ENCODE measurements at places on chromosomes 3 and 15.

- no peak for DNase-seq
These were observed 1.3 kb downstream of the MYRIP start for GRCh38 chr3:39810647-39811161.

DNA sequence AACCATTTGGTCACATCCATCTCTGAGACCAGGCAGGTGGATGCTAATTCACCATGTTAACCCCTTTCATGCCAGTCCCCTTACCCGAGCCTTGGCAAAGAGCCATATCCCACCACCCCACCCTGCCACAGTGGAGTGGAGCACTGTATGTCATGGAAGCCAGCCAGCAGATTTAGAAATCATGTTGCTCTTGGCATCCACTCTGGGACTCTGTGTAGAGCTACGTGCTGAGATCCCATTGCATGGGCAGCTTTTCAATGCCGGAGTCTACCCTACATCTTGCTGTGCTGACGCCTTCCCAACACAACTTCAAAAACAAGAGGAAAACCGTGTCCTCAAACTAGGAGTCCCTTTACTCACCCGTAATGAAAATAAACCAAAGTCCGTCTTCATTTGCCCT, 131.0 kb downstream of the NTRK3 start:
- no peak for DNase-seq

- no peak for DNase-seq
These were observed 223.1 kb downstream of the RBMS3 start for GRCh38 chr3:29503958-29504357.

- DNase-seq = peak; percentile 37
These were observed 33.3 kb upstream of the PAQR5 start for GRCh38 chr15:69265347-69265955.

DNA sequence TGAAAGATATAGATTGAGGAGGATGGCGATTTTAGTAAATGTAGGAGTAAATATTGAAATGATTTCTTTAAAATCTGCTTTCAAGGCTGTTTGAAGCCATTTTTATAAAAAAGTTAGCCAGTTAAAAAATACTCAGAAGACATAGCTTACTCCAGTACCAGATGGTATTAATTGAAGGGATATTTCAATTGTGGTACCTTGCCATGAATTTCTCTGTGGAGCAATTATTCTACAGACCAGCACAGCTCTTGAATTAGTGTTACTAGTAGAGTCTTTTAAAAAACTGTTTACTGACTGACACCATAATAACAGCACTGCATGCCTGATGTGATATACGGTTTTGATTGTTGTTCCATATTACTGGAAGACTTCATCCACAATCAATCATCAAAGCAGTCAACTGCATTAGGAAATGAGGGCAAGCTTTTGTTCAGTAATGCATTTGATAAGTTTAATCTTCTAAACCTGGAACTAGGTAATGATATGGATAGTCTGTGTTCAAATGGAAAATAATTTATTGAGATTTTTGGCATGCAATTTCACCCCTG, 106.4 kb downstream of the MFSD1 start:
- DNase-seq = no peak

GRCh38 chr3:52442409-52443267, 2.3 kb downstream of the SEMA3G start:
- no peak for DNase-seq

- no peak for DNase-seq
These were observed 34.4 kb upstream of the TBC1D21 start for GRCh38 chr15:73838831-73839426.

GRCh38 chr15:58900631-58901030, 32.8 kb downstream of the SLTM start:
- no peak for DNase-seq

GRCh38 chr15:43144512-43144911, 11.1 kb downstream of the TMEM62 start:
- DNase-seq = no peak

DNA sequence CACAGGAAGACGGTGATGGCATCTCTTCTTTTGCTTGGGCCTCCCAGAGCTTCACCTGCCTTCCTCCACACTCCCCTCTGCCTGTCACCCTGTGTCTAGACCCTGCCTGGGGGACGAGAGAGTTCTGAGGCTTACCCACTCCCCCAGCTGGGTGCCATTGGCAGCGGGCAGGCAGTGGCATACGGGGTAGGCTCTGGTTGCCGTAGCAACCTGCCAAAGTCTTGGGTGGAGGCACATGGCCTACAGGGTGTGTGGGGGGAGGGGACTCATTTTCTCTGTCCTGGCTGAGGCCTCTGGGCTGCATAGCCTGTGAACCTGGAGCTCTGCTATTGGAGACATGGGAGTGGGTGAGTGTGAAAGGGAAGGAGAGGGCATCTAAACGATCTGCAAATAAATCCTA, 4.4 kb downstream of the INSYN1 start:
- DNase-seq = no peak

DNA sequence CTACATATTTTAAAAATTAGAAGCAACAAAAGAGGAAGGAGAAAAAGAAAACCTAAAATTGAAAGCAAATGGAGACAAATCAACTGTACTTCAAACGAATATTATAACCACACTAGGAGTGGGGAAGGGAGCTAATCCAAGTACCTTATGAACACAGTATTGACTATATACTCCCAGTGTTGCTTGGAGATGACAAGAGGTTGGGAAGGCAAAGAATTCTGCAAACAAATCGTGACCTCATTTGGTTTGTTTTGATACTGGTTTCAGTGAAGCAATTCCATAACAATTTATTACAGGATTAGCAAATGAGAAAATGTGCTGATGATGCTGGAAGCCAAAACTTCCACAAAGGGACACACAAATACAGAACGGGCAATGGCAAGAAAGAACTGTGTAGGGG, 268.1 kb downstream of the ULK4 start:
- DNase-seq = no peak

GRCh38 chr3:82133070-82133606, 371.7 kb upstream of the GBE1 start:
- no peak for DNase-seq

GRCh38 chr15:43347114-43347513, 16.7 kb upstream of the LCMT2 start:
- no peak for DNase-seq

DNA sequence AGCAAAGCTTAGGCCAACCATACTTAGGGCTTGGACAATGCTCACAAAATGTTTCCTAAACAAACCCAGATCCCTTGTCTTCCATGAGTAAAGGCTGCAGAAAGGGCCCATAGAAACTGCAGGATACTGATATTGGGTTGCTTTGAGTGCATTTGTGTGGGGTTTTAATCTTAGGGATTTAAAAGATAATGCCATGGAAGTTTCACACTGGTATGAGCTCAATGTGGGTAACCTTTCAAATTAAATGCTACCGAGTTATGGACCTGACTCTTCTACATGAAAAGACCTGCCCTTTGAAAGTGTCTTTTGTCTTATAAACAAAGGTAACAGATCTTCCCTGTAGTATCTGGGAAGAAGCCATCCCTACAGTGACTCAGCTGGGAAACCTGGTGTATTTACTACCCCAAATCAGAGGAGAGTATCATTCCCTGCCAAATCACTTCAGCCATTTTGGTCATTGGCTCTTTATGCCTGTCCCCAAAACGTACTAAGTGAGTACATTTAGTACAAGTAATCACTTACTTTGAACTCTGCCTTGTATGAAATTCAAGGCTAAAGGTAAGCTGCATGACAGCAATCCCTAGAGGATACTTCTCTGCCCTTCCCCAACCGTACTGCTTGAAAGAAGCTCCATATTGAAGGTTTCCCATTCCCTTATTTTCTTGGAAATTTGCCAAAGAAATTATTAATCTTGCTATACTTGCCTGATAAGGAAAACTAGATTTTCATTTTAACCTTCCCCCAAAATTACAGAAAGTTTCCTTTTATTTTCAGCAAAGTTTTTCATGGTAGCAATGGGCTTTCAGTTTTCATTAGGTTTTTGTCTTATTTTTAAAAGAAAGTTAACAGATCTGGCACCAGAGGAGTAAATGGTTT, 7.2 kb downstream of the TM4SF1 start:
- DNase-seq = peak; percentile 46

- peak; percentile 58 for DNase-seq
These were observed 37.8 kb upstream of the USP3 start for GRCh38 chr15:63466378-63467192.

DNA sequence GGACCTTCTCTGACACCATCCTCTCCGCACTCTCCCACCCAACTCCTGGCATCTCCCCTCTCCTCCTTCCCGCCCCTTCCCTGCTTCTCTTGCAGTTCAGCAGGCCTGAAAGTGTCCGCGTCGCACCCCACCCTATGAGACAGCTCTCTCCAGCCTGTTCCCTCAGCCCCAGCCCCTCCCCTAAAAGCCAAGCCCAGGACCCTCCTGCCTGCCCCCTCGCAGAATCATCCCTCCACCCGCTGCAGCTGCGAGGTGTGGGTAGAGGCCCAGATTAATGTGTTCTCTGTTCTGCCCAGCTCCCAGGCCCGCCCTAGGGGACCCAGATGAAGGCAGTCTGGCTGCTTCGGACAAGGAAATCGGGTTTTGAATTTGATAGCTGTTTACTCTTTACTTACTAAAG, 410 bp downstream of the PRR23E start:
- DNase-seq = no peak

DNA sequence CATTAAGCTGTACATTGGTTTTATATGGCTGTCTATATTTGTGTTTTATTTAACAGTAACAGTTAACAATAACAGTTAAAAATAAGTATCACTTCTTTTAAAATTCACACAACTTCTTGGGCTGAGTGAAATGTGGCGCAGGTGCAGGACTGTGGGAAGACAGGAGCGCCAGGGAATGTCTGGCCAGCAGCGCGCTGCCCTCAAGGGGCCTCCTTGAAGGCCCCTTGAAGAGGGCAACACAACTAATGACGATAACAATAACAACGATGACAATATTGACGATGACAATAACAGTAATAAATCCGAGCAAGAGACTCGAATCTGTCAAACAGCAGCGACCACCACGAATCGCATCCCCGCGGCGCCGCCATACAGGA, 411 bp upstream of the PPP2R3A start:
- no peak for DNase-seq

DNA sequence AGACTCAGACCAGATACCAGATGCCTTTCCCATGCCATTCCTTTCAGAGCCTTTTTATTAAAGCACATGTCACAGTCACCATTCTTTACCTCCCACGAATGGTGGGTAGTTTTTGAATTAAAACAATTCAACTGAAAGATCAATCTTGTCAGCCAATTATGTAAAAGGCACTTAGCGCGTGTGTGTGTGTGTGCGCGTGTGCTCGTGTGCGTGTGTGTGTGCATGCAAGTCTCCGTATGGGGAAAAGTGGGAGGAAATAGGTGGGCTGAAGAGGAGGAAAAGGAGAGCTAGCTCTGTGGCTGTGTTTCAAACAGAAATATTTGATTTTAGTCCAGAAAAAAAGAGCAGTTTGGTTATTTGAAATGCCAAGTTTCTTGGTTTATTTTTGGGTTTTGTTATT, 177.2 kb downstream of the KCNAB1 start:
- DNase-seq = no peak

DNA sequence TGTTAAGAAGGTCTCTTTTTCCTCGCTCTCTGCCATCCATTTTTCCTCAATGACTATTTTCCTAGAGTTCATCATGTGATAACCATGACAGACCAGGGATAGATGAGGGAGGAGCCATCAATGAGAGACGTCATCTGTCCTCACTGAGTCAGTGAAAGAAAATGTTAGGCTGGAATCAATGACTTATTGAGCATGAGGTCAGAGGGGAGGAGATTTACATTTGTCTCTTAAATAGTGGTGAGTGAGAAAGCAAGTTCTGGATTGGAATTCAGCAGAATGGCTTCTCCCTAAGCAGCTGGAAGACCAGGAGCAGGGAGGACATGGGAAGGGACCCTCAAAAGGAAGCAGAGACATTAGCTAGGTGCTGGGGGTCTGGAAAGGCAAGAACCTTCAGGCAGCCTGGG, 28.2 kb upstream of the USP3 start:
- peak; percentile 40 for DNase-seq

GRCh38 chr3:129549006-129549800, 6.2 kb downstream of the H1-8 start:
- DNase-seq = no peak

DNA sequence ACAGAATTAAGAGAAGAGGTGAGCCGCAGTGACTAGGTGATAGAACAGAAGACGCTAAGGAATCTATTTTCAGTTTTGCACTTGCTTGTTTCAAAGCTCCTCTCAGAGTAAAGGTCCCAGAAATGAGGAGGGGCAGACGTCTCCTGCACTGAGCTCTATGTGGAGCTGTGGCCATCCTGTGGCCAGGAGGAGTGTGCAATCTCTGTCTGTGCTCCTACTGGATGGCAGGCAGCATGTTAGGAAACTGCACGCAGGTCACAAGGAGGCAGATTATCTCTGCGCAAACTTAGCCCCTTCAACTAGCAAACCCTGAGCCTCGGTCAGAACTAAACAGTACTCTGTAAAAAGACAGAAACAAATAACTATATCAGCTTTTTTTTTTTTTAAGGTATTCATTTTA, 31.1 kb upstream of the PPIB start:
- DNase-seq = no peak

DNA sequence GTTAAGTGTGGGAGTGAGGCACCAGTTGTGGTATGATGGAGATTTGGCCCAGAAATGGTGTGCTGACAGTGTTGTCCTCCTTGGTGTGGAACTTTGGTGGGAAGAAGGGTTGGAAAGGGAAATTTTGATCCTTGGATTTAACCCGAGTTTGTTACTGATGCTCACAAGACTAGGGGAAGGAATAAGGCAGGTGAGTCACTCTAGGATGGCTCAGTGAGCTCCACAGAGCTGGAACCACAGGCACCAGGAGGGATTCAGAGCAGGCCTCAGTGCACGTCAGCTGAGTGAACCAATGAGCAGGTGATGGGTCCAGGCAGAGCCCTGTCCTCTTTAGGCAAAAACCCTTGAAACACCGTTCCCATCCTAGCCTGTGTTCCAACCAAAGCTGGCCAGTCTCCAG, 11.4 kb downstream of the CHRD start:
- no peak for DNase-seq

DNA sequence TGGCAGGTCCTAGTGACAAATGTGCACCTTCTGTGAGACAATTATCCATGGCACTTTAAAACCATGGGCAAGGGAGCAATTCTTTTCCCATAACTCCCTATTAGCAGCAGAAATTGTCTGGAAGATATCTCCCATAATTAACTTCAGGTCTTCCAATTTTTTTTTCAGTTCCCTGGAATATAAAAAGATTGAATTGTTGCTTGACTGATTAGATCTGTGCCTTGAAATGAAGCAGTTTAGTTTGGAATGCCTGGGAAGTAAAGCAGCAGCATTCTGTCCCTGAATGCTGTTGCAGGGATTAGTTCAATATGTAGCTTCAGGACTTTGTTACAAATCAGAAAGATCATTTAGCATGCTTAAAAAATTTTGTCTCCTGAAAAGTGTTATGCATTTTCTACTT, 137.0 kb upstream of the GOLGA6L4 start:
- no peak for DNase-seq

- DNase-seq = no peak
These were observed 420.7 kb downstream of the ZNF385D start for GRCh38 chr3:21330293-21330692.

- no peak for DNase-seq
These were observed 263.8 kb downstream of the SLCO3A1 start for GRCh38 chr15:92117261-92117731.

GRCh38 chr3:63937661-63938651, 25.8 kb upstream of the SCAANT1 start:
- no peak for DNase-seq

All from SW 1271 (cell line).